ENCODE measurements at places on chromosomes 12 and 14.
A peak's percentile ranks its signal among the peaks of the same experiment; 100 is the strongest.

DNA sequence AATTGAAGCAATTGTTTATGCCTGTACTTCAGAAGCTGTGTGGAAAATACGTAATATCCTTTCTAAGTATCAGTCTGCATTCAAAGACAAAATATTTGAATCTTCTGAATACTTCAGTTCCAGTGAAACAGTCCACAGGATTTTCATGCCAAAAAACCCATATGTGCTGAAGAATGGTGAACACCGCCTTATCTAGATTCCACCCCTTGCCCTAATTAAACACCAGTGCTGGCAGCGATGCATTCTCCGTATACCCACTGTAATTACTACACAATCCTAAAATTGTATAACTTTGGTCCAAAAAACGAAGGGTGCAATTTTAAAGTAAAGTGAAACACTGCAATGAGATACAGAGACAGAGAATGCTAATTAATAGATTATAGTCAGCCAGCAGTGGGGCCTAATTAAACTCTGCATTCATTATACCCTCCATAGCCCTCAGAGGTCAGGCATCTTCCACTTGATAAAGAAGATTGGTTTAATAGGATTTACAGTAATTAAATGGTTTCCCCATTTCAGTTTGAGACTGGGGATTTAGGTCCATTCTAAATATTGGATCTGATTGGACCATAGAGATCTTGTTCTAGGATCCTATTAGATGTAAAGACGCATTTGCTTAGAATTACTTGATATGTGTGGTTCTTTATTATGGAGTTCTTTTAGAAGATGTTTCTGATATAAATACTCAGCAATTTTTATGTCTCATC, 43.9 kb downstream of the ERC1 start:
- DNase-seq: no peak

- DNase-seq: no peak
Measured at GRCh38 chr12:75779891-75780496, 251.6 kb downstream of the PHLDA1 start.

GRCh38 chr12:26452511-26452910, 257.1 kb downstream of the SSPN start:
- DNase-seq: no peak

GRCh38 chr12:131455581-131456110, 255.2 kb upstream of the SFSWAP start:
- no peak for DNase-seq

- peak; percentile 20 for DNase-seq
Measured at GRCh38 chr12:130041983-130042812, 120.1 kb upstream of the FZD10 start.

DNA sequence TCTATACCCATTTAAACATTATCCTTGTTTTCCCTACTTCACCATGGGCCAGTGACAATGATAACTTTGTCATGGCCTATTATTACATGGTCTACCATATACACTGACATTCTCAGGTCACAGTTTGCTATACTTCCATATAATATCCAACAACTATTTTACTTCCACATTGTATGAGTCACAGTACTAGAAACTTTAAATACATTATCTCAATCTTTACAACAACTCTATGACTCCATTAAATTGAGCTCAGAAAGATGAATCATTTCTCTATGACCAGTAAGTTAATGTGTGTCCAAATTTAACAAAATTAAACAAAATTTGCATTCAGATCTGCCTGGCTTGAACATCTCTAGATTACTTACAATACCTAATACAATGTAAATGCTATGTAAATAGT, 93.9 kb downstream of the PLEKHG7 start:
- DNase-seq: no peak

GRCh38 chr14:20782280-20782890, 1.3 kb downstream of the RNASE6 start:
- no peak for DNase-seq

- peak; percentile 48 for DNase-seq
Measured at GRCh38 chr12:45388545-45388944, 172.7 kb downstream of the ANO6 start.

GRCh38 chr12:4450551-4451112, 5.0 kb upstream of the FGF6 start:
- DNase-seq: no peak

GRCh38 chr14:89702876-89703200, 251.7 kb downstream of the EFCAB11 start:
- no peak for DNase-seq

- no peak for DNase-seq
Measured at GRCh38 chr12:6644903-6645302, 2.3 kb downstream of the ACRBP start.

DNA sequence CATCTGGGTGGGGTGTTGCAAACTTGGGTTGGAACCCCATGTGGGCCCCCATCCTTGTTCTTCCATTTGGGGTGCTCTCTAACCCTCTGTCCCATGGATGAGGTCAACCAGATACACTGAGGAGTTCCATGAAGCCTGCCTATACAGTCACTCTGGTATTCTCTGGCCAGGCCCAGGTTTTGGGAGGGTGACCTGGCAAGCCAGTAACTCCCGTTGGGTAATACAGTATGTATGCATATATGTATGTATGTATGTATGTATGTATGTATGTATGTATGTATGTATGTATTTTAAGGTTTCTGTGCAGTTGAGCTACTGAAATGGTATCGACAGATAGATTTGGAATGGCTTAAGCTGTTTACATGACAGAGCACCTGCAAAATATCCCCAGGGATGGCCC, 12.8 kb upstream of the HELB start:
- no peak for DNase-seq

GRCh38 chr14:81401420-81402122, 1.4 kb upstream of the STON2 start:
- DNase-seq: peak; percentile 91
